ENCODE measurements at places on chromosomes 1 and 21.

GRCh38 chr1:205593967-205594366, 37.8 kb downstream of the ELK4 start:
- no peak for DNase-seq

- no peak for DNase-seq
These were observed 146.8 kb upstream of the DPT start for GRCh38 chr1:168875831-168876230.

DNA sequence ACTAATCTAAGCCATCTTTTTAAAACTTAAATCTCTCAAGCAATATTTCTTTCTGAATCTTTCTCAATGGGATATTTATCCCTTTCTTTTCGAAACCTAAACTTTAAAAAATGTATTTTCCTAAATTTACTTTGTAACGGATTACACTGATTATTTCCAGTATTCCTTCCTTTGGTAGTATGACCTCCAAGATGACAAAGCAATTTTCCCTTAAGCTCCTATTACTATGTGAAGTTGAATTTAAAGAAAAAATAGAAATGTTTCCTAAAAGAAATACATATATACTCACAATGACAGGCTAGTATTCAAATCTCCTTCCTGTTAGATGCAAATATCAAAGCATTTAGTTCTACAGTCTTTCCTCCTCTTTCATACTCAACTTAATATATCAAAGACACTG, 15.8 kb downstream of the SCAF4 start:
- no peak for DNase-seq

GRCh38 chr21:22342889-22343288, 1344.7 kb downstream of the NCAM2 start:
- DNase-seq: no peak

- peak; percentile 87 for DNase-seq
These were observed 19.4 kb downstream of the PLEKHM2 start for GRCh38 chr1:15703562-15703961.

GRCh38 chr21:17859661-17860060, 40.5 kb upstream of the C21orf91 start:
- no peak for DNase-seq
